ENCODE measurements at places on chromosomes 7 and 10.

- DNase-seq: no peak
Measured at GRCh38 chr10:42630537-42631134, 7.7 kb downstream of the ZNF33B start.

DNA sequence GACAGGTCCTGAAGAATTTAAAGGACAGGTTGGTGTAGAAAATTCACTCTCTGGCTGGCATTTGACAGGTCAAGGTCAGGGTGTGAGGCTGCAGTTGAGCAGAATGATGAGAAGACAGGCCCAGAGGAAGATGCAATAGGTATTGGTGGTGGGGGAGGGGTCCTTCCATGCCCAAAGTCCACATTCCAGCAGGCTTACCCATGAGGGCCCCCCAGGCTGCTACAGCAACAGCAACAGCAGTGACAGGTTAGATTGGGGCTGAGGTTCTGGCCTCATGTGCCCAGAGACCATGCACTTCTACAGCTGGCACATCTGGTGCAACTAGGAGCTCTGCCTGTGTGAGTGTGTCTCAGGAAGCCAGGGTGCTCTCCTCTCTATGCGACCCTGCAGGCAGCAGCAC, 223.5 kb upstream of the GHITM start:
- DNase-seq: no peak

DNA sequence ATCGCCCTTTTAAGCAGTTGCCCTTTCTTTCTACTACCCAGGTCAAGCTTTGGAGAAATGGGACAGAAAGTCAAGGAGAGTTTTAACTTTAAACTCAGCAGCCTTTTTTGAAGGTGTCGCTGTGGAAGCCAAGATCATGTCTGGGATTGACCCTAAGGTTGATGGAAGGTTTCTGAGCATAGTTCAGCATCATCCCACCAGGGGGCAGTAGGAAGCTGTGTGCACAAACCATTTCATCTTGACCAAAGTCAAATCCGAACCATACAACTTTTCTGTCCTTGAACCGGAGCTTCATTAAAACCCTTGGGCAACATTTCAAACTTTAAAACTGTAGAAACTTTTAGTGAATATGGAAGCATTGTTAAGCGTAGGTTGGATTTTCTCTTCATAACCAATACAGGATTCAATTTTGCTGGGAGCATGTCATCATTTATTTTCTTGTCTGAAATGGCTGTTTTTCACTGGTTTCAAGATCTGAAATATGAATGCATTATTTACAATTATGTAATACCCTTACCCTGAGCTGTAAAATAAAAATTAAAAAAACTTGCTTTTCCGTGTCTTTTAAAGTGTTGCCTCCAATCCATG, 214.4 kb upstream of the KIAA1217 start:
- peak; percentile 40 for DNase-seq

- DNase-seq: peak; percentile 8
Measured at GRCh38 chr7:26061678-26062603, 90.1 kb upstream of the NFE2L3 start.

All from fibroblast of lung (primary cell).